Stimulated activated CD8-positive, alpha-beta memory T cell treated with anti-CD3 and anti-CD28 coated beads, Interleukin-4, amount 100 ng/mL, for 48 hours (primary cell): ENCODE measurements at places on chromosomes 7 and 10.
A peak's percentile ranks its signal among the peaks of the same experiment; 100 is the strongest.

DNA sequence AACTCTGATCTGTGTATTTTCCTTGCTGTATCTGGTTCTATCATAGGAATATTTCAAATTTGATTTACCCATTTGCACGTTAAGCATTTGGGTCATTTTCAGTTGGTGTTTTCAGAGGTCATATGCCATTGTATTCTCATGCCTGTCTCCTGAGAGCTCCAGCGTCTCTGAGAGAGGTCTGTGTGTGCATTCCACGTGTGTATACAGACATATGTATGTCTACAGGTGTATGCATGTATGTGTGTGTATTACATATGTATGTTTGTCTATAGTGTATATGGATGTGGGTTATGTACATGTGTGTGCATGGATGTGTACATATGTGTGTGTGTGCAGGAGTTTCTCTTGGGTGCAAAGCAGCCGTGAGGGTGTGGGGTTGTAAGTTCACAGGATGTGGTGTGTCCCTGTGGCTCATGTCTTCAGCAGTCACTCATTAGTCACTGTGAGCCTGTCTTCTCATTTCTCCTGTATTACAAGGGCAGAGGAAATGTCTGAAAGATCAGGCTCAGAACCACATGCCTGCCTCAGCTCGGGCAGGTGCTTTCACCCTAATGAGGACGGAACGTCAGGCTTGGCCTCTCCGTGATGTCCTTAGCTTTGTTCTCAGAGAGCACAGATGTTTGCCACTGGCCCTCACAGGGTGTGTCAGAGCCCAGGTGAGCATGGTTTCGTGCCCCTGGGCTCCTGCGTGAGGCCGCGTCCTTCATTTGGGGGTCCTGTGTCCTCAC lies 101.6 kb downstream of the NKX6-2 start:
- DNase-seq = peak; percentile 51

- DNase-seq = no peak
Observed at GRCh38 chr7:131574741-131575140, 18.3 kb upstream of the PODXL start.

- no peak for DNase-seq
Observed at GRCh38 chr7:93053949-93054943, 63.5 kb downstream of the SAMD9 start.

DNA sequence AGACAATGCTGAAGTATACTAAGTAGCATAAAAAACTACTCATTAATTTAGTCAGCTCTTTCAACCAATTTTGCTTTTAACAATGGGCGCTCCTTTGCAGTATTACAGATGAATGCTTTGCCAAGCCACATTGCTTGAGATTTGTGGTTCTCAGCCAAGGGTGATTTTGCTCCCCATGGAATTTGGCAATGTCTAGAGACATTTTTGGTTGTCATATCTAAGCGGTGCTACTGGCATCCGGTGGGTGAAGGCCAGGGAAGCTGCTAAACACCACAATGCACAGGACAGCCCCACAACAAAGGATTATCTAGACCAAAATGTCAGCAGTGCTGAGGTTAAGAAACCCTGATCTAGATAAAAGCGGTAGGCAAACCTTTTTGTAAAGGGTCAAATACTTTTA lies 112.0 kb downstream of the UBE2H start:
- DNase-seq = no peak

GRCh38 chr10:23439961-23440889 lies 1.4 kb downstream of the OTUD1 start:
- DNase-seq = peak; percentile 51

- DNase-seq = no peak
Observed at GRCh38 chr7:155216475-155217272, 81.0 kb upstream of the INSIG1 start.

DNA sequence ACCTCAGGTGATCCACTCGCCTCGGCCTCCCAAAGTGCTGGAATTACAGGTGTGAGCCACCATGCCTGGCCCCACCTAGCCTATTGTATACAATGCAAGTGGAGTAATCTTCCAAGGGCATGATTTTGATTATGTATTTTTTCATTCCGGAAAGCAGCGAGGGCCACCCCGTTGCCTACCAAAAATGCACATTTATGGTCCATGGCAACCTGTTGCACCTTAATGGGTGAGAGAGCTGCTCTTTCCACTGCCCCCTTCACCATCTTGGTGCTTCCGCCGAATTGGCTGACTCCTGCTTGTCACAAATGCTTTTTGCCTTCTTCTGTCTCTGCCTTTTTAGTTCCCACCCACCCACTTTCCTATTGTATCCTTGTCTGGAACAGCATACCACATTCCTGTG lies 699.5 kb downstream of the LRMDA start:
- no peak for DNase-seq

DNA sequence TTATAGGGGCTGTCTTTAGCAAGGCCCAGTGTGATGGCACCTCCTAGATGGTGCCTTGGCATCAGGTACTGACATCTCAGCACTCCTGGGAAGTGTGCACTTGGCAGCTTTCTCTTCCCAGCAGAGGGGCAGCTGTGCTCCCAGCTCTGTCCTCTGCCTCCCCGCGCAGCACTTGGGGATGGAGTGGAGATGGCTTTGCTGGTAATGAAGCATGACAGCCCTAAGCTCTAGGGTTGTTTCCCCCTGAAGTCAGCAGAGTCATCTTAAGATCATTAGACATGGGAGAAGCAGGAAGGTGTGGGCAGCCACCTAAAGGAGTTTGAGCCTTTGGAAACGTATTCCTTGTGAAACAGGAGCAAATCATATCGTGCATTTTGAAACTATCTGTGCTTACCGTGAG lies 46.7 kb downstream of the HTRA1 start:
- DNase-seq = no peak
